IMR-90 (cell line): ENCODE measurements at places on chromosomes 7 and 10. TPM values are rescaled to one million over a fixed set of nuclear protein-coding genes. Genes with fewer than 3 reads are reported as not detected.

The SOSTDC1 gene
- total RNA-seq: under 0.01 TPM in 1 of 2 replicates, not detected in the other

DNA sequence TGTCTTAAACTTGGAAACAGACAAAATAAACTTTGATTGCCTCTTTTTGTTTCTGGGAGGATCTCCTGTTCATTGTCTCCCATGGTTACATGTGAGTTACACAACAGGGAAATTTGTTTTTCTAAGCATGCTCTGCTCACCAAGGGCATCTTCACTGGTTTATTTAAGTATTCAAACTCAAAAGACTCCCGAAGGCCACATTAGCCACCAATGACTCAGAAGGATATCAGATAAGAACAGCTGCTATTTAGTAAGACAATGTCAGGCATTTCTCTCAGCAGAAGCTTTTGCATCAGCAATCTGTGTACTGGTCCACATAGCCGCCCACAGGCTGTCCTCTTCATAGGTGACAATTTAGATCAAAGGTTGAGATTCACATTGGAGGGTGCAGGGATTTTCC is 19.3 kb downstream of the OR6B1 start:
- DNase-seq: peak; percentile 91

- DNase-seq: peak; percentile 49
Measured at GRCh38 chr10:79401015-79401921, 44.2 kb downstream of the ZCCHC24 start.

DNA sequence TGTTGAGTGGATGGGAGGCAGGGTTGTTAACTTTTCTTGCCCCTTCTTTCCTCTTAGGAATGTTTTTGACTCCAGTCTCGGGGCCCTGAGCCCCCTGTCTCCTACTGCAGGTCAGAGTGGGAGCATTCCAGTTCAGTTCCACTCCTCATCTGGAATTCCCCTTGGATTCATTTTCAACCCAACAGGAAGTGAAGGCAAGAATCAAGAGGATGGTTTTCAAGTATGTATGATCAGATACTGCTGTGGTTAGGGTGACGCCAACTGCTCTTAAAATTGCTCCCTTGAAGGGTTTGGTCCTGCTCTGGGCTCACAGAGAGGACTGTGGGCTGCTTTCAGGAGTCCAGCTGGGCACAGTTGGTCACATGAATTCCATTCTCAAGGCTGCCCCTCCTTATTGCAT is 22.0 kb downstream of the VWA2 start:
- DNase-seq: peak; percentile 54

- no peak for DNase-seq
Measured at GRCh38 chr7:80318081-80318480, 183.4 kb downstream of the GNAI1 start.

The BAIAP2L1 gene
- total RNA-seq: 2.2 TPM in 2 replicates

The CELF2 gene
- total RNA-seq: 5.6 and 6.6 TPM in 2 replicates

- DNase-seq: no peak
Measured at GRCh38 chr10:64546073-64546472, 1024.9 kb downstream of the REEP3 start.

The ZNF853 gene
- 3.3 and 3.4 TPM in 2 replicates for total RNA-seq

DNA sequence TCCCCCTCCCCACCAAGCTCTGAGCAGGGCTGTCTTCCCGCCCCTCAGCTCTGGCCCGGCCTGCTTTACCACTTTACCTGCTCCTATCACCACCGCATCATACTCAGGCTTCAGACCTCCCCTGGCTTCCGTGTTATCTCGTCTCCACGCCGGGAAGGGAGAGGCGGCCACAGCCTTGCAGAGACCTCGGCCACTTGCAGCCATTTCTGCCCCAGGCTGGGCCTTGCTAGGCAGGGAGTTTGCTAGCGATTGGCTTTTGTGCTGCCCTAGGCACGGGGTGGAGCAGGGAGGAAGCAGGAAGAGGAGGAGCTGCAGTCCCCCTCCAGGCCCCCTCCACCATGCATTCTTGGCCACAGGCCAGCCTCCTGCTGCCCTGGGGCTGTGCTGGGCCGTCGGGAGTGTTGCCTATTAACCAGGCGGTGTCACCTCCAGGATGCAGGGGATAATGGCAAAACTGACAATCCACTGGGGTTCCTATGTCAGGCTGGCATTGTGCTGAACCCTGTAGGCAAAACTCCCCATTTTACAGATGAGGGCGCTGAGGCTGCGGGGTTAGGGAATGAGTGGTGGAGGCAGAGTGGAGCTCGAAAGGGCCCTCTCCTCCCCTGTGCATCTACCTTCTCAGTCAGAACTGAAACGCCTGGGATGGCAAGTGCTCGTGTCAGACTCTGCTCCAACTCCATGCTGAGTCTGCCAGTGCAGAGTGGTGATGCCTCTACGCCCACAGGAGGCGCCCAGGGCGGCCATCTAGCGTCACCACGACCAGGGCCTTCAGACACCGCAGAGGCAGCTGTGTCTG is at the start of gene PYROXD2:
Gene PYROXD2, minus strand, starts transcription at position 251 of the 799 bp plus-strand sequence. Its CDS starts 47 bp downstream, at position 204.
- peak; percentile 88 for DNase-seq

DNA sequence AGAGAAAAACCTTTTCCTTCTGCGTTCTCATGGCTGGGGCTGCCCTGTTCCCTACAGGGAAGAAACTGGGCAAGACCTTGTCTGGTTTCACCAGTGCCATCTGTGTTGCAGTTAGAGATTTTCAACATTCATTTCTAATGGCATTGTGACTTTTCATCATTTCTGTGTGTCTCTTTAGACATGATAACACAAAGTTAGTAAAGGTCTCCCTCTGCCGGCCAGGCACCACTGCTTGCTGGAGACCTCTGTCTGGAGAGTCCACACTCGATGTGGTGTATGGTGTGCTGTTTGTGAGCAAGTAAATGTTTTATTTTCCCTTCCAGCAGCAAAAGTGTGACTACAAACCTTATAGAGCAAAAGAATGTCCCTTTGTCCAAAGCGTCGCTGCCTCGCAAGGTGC is 213.5 kb downstream of the PAXIP1 start:
- DNase-seq: no peak

The NOS3 gene
- total RNA-seq: 0.28 and 0.72 TPM in 2 replicates

The PCLO gene
- under 0.01 TPM in 2 replicates for total RNA-seq

DNA sequence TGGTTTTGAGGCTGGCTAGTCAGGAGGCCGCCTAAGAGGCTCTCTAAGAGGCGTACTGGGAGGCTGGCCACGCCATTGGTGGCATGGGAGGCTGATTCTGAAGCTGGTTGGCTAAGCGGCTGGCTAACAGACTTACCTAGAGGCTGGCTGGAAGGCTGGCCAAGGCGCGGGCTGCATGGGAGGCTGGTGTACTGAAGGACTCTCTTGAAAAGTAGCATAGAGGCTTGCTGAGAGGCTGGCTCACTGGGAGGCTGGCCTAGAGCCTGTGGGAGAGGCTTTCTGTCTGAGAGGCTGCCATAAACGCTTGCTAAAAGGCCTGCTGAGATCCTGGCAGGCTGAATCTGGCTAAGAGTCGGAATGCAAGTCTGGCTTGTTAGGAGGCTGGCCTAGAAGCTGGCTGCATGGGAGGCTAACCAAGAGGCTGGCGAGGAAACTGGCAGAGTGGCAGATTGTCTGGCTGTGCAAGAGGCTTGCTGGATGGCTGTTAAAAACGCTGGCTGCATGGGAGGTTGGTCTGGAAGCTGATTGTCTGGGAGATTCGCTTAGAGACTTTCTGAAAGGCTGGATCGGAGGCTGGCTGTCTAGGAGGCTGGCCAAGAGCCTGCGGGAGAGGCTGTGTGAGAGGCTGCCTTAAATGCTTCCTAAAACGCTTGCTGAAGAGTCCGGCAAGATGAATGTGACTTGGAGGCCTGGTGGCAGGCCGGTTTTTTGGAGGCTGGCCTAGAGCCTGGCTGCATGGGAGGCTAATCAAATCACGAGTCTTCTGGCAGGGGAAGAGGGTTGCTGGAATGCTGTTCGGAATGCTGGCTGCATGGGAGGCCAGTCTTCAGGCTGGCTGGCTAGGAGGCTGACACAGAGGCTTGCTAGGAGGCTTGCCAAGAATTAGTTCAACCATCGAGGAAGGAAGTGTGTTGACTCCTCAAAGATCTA is 134.2 kb downstream of the OR13A1 start:
- peak; percentile 24 for DNase-seq

GRCh38 chr10:133544506-133544905 is 17.3 kb downstream of the CYP2E1 start:
- no peak for DNase-seq

- no peak for DNase-seq
Measured at GRCh38 chr10:7045891-7046599, 364.8 kb downstream of the SFMBT2 start.

GRCh38 chr7:33886149-33886623 is 19.2 kb upstream of the BMPER start:
- DNase-seq: peak; percentile 35

DNA sequence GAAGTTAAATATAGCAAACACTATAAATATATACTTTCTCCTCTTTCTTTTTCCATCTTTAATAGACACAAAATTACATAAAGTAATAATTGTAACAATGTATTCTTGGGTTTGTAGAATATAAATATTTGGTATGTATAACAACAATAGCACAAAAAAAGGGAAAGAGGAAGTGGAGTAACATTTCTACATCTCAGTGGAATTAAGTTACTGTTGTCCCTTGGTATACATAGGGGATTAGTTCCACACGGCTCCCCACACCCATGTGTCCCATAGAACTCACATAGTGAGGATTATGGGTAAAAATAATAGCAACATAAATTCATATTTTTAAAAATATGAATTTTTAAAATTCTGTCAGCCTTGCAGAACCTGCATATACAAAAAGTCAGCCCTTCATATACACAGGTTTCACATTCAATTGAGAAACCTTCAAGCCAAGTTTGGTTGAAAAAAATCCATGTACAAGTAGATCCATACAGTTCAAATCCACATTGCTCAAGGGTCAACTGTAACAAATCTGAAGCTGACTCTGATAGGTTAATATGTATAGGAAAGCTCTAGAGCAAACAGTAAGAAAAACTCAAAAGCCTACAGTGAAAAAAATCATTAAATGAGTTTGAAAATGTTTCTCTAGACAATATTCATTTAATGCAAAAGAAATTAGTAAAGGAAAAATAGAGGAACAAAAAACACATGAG is 92.4 kb downstream of the HYCC1 start:
- DNase-seq: no peak

The NPC1L1 gene
- not detected in 2 replicates for total RNA-seq

The HTR5A gene
- total RNA-seq: not detected in 2 replicates

DNA sequence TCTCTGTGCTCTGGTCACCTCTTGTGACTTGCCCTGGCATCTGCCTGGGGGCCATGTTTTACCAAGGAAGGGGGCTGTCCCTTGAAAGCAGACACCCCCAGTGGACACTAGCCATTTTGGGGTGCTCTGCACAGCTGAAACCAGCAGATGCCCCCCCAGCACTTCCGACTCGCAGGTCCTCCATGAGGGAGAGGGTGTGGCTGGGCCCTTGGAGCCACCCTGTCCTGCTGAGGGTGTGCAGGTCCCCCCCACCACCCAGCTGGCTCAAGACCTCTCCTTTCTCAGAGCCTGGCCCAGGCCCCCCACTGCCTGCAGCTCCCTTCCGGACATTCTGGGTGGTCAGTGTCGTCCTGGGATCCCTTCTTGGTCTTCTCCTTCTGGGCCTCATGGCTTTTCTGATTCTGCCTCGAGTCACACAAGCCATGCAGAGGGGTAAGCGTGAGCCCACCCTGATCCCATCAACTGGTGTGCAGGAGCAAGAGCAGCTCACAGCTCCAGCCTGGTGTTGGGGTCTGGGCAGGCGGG is 12.3 kb downstream of the SCART1 start:
- no peak for DNase-seq
